ENCODE measurements at places on chromosomes 7 and 10.
A peak's percentile ranks its signal among the peaks of the same experiment; 100 is the strongest.

- no peak for DNase-seq
Observed at GRCh38 chr10:132394936-132395703, 1.9 kb upstream of the PWWP2B start.

DNA sequence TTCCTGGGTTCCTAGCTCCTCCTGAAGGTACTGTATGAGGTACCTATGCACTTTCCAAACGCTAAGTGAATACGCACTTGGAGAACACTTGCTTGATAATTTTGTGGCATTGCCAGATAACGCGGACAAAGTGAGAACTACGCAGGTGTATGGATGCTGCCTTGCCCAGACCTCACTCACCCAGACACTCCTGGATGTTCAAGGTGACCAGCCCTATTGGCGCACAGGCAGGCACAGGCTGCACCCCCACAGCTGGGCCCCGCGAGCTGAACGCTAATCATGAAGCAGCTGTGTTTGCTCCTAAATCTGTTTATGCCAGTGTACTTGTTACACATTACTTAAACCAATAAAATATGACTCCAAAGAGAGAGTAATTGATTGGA is 27.3 kb downstream of the DIP2C start:
- DNase-seq: no peak

DNA sequence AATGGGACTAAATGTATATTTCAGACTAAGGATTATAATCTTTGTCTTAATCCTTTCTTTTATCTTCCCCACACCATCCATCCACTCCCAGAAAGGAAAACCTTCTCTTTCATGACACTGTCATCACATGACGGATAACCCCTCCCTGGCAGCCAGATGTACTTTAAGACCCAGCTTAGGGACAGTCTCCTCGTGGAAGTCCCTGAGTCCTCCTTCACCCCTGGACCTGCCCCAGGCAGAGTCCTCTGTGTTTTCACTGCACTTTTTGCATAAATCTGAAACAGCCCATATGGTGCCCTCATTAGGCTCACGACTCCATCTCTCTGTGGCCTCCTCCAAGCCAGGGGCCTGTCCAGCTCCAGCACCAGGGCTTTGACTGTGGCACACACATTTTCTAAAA is 16.0 kb downstream of the NRAP start:
- DNase-seq: no peak

GRCh38 chr10:56082169-56082568 is 278.9 kb downstream of the ZWINT start:
- DNase-seq: no peak

DNA sequence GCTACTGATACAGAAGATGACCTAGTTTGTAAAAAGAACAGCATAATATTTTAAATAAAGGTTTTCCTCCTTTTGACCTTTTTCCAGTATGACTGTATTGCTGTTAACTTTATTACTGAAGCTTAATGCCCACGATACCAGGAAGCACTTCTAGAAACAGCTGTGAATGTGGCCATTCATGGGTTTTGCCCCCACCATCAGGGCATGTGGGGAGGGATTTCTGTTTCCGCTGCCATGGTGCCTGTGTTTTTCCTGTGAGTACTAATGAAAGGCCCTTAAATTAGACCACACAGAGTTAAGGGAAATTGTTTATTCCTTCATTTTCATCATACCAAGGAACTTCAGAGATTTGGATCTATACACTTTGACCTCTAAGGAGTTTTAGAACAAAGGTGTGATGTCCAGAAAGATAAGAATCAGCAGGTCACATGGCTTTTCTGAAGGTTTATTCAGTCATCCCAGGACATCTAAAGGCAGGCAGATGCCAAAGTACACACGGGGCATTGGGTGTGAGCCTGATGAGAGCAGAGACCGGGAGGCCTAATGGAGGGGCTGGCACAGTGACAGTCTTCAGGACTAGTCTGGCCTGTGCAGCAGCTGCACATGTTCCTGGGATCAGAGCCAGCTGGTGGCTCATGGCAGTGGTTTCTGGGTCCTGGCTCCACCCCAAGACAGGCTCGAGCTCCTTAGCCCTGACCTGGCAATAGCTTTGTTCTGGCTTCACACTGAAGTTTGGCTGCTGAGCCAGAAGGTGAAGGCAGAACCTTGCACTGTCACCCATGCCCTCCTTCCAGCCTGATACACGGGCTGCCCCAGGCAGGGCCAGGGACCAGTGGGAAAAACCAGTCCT is 190.9 kb downstream of the REEP3 start:
- DNase-seq: no peak

- DNase-seq: no peak
Observed at GRCh38 chr7:113040849-113041248, 45.8 kb downstream of the GPR85 start.

- no peak for DNase-seq
Observed at GRCh38 chr7:92413550-92413949, 33.7 kb upstream of the GATAD1 start.

- DNase-seq: no peak
Observed at GRCh38 chr7:3722396-3722922, 421.4 kb downstream of the SDK1 start.

DNA sequence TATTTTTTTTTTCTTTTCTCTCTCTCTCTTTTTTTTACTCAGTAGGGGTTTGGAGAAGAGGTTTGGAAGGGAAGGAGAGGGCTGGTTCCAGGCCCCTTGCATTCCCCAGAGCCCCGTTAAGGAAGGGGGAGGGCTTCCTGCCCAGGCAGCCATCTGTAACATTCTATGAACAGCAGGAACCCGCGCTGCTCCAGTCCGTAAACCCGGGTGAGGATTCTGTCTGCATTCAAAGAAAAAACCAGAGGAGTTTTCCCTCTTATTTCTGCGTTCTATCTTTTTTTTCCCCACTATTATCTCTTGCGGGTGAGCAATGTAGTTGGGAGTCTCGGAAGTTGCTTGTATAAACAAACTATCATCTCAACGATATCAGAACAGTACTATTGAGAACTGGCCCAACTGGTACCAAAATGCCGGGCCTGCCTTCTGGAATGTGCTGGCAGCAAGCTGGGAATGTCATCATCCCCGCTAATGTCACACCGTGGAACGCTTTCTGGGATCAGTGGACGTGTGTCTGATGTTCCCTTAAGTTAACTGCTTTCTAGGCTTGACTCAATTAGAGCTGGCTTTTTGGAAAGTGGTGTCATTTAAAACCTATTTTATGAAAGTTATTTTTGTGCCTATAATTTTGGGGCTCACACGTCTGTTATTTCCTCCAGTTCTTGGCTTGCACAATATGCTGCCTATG is 153.1 kb upstream of the MEOX2 start:
- no peak for DNase-seq

DNA sequence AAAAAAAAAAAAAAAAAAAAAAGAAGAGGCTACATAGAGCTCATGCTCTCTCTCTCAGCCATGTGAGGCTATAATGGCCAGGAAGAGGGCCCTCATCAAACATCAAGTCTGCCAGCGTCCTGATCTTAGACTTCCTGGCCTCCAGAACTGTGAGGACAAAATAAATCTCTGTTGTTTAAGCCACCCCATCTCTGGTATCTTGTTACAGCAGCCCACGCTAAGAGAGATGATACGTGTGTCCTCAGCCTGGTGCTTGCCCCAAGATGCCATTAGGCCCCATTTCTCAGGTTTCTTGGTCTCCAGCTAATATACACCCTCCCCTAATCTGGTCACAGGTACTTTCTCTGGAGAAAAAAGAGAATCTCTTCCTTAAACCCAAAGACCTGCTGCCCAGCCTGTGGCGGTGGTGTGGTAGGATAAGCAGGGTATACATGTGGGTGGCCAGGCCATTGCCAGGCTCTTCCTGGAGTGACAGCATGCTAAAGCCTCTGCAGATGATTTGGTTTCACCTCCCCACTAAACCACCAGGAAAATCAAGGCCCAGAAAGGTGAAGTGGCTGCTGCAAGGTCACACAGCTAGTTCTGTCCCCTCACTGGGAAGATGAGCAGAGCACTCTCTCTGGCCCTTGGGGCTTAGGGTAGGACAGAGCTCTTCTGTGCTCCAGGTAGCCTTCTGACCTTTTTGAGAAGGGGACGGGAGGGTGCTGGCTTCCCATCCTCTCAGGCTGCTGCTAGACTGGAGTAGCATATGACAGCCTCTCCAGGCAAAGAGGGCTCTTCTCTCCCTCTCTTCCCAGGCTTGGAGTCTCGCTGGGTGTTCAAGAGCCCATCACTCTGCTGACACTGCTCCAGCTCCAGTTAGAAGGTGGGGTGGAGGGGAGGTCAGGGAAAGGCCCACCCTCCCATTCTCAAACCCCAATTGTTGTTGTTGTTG is 5.2 kb downstream of the SPOCK2 start:
- DNase-seq: peak; percentile 18

GRCh38 chr10:101895781-101896180 is 52.2 kb upstream of the KCNIP2 start:
- DNase-seq: no peak

GRCh38 chr10:49666054-49666615 is 13.3 kb upstream of the C10orf53 start:
- DNase-seq: no peak

DNA sequence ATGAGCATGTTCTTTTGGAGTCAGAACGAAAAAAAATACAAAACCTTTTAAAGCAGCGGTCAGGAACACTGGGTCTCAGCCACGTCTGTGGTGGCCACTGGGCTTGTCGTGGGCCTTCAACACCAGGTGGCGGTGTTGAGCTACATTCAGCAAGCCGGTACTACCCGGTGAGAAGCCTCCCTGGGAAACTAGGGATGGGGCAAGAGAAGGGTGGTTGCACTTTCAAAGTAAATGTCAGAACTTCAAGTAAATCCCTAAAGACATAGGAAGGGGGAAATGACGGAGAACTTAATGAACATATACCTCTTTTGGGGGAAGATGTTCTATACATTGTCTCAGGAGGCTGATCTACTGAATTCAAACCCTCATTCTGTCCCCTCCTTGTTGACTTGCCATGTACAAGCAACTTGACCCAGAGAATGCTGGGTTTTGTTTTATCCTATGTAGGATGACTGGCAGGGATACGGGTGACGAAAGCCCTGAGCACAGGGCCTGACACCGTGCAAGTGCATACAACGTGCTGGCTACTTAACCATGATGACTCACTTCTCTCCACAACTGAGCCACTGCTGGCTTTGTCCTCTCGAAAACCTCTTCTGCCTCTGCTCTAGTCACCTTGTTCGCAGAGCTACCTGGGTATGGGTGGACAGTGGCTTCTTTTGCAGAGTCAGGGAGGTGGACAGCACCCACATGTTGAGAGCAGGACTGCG is 49.0 kb upstream of the BAMBI start:
- DNase-seq: peak; percentile 77

- DNase-seq: no peak
Observed at GRCh38 chr7:135342887-135343286, 109.2 kb downstream of the STRA8 start.

Measured in activated naive CD4-positive, alpha-beta T cell treated with anti-CD3 and anti-CD28 coated beads, Interleukin-2, amount 10 ng/mL, durations not matched to agents 7 days and 5 days (primary cell).